Activated CD8-positive, alpha-beta memory T cell treated with anti-CD3 and anti-CD28 coated beads for 48 hours (primary cell): ENCODE measurements at places on chromosomes 3 and 15.

DNA sequence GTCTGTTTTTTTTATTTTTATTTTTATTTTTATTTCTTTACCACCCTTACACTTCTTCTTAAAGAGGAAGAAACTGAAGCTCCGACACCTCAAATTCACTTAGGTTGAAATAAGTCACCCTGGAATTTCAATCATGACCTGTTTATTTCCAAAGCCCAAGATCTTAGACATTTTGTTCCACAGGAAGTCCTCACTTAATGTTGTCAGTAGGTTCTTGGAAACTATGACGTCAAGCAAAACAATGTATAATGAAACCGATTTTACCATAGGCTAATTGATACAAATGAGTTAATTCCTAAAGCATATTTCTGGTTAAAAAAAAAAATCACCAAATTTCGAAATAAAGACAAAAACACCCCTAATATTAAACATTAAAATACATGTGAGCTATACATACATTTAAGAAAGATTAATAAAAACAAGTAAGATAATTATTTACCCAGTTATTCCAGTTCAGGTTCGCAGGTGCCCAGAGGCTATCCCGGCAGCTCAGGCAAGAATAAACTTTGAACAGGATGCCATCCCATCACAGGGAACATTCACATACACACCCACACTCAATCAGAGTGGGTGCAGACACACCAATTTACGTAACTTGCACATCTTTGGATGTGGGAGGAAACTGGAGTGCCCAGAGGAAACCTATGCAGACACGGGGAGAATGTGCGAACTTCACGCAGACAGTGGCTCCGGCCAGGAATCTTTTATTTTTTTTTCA, 391.0 kb downstream of the RAP2B start:
- DNase-seq, result no peak

- DNase-seq, result no peak
Measured at GRCh38 chr3:7340795-7341194, 479.9 kb downstream of the GRM7 start.

- DNase-seq, result no peak
Measured at GRCh38 chr3:141881702-141882101, 5.3 kb downstream of the ATP1B3 start.

GRCh38 chr15:24858737-24859601, 95.8 kb upstream of the SNRPN start:
- DNase-seq, result no peak

DNA sequence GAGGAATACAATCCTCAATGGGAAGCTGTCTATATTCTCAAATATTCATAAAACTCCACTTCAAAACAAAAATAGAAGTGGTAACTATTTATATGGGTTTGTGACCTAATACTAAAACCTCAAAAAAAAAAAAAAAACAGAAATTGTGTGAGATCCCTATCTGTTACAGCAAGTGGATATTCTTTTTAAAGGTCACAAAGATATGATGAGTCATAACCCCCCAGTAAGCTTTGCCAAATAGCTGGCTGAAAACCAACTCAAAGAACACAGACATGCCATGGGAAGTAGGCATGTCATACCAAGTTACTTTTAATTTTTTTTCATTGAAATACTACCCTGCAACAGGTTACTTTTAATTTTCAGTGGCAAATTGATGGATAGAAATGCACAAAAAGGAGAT, 62.5 kb downstream of the CBLB start:
- no peak for DNase-seq

- DNase-seq, result no peak
Measured at GRCh38 chr3:107184375-107184774, 192.9 kb upstream of the CCDC54 start.

DNA sequence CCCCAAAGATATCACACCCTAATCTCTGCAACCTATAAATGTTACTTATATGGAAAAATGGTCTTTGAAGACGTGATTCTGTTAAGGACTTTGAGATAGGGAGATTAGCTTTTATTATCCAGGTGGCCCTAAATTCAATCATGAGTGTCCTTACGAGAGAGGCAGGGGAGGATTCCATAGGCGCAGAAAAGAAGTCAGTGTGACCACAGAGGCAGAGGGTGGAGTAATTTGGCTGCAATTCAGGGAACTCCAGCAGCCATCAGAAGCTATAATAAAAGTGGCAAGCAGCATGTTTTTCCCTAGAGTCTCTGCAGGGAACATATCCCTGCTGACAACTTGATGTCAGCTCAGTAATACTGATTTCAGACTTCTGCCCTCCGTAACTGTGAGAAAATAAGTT, 315.2 kb upstream of the ROBO2 start:
- no peak for DNase-seq

GRCh38 chr3:106510206-106510605, 641.4 kb upstream of the CBLB start:
- DNase-seq, result no peak

DNA sequence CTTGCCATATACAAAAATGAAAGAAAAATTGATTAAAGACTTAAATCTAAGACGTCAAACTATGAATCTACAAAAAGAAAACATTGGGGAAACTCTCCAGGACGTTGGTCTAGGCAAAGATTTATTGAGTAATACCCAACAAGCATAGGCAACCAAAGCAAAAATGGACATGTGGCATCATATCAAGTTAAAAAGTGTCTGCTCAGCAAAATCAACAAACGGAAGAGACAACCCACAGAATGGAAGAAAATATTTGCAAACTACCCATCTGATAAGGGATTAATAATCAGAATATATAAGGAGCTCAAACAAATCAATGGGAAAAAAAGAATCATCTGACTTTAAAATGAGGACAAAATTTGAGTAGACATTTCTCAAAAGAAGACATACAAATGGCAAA, 160.9 kb downstream of the DCLK3 start:
- DNase-seq, result no peak
